Right hindlimb (tissue), 1 donor: ENCODE measurements at places on chromosomes 7 and 10.
A peak's percentile ranks its signal among the peaks of the same experiment; 100 is the strongest.

GRCh38 chr7:71679480-71679879 lies 547.5 kb downstream of the GALNT17 start:
- no peak for DNase-seq

GRCh38 chr10:17206210-17206709 lies 4.8 kb upstream of the TRDMT1 start:
- no peak for DNase-seq

DNA sequence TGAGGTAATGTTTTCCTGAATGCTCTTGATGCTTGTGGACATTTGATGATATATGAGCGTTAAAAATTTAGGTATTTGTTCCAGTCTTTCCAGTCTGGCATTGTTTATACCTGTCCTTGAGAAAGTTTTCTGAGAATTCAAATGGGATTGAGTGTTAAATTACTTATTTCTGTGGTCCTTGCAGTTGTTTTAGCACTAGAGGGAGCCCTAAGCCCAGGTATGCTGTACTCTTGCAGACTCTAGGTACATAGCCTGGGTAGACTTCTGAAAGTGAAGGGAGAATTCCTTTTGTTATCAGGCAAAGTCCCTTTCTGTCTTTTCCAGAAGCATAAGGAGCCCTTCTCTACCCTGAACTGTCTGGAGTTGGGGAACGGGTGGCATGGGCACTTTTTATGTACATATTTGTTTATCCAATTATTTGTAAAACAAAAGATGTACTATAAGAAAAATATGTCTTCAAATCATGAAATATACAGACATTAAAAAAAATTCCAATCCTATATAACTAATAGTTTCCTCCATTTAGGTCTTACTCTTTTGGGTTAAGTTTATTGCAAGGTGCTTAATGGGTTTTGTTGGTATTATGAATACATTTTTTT lies 262.1 kb downstream of the ATRNL1 start:
- DNase-seq, result peak; percentile 29

GRCh38 chr7:111903797-111904196 lies 302.4 kb downstream of the DOCK4 start:
- no peak for DNase-seq
